ENCODE measurements at places on chromosomes 2 and 18. TPM values are rescaled to one million over a fixed set of nuclear protein-coding genes. Genes with fewer than 3 reads are reported as not detected.

- peak; percentile 93 for ATAC-seq
Measured at GRCh38 chr2:53104263-53104662, 663.3 kb upstream of the CHAC2 start.

DNA sequence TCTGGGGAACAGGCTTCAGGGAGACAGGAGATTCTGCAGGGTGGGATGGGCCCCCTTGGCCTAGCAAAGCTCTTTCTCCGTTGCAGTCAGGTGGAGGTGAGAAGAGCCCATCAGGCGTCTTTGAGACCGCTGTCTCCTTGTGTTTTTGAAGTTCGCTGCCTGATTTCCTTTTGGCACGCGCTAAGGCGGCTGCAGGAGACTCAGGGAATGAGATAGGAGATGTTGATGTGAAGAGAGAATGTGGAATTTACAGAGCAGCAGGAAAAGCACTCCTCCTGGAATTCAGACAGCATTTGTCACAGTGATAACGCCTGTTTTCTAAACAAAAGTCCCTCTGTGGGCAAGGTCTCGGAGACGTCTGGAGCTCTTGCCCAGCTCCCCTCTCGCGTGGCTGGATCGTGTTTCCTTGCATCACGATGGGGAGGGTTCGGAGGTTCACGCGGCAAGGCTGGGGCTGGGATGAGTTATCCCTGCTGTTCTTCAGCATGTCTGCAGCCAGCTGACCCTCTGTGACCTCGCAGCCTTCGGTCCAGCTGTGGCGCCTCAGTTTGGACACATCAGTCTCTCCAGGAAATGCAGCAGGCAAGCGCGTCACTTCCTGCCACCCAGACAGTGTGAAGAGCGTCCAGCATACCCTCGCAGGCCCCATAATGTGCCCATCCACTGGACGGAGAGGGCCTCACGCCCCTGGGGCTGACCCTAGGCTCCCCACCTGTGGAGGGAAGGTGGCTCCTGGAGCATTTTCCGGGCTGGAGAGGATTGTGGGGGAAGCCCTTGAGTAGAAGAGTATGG is 30.2 kb downstream of the GLI2 start:
- ATAC-seq, result peak; percentile 52

DNA sequence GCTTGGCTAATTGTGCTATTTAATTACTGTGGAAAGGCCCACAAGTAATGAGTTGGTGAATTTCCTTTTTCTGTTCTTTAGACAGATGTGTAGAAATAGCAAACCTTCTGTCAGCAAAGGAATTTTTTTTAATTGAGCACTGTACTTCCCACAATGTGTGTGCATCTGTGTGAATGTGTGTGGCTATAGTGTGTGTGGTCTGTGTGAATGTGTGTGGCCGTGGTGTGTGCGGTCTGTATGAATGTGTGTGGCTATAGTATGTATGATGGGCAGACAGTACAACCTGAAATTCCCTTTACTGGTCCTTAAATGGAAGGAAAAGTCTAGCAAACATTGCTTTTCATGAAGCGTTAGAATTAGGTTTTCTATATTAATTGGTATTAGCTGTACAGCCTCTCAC is 203.5 kb upstream of the TPO start:
- no peak for ATAC-seq

GRCh38 chr2:172375251-172375650 is 52.1 kb upstream of the ITGA6 start:
- no peak for ATAC-seq

The TMEM169 gene
- total RNA-seq, result 30.2 TPM

DNA sequence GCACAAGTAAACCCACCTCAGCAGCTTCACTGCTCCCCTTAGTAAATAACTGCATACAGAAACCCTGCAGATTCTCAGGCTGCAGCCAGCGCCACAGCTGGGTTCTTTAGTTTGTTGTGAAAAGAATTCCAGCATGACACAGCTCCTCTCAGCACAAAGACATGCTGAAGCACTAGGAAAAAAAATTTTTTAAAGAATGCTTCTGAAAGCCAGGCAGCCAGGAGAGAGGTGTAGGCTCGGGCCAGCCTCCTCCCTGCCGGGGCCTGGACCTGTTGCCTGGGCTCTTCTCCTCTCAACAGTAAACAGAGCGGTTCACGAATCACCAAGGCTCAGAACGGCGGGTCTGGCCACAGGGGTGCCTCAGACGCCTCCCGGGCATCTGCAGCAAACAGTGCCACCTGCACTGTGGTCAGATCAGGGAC is 95.7 kb upstream of the POU3F3 start:
- ATAC-seq, result peak; percentile 94

DNA sequence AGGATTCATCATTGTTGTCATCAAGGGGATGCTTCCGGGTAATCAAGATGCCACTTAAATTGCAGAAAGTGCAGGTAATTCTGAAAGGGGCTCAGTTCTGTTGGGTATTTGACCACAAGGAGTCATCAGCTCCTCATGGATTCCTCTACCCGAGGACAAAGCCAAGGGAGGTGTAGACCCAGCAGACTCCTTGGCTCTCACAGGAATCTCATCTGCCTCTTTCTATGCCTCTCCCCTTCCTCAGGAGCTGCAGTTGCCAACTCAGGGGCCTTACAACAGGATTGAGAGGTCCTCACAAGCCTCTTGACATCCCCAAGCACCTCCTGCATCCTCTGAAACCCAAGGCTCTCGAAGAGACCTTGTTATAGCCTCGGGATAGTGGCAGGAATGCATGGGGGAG is 44.0 kb downstream of the ITGB6 start:
- peak; percentile 16 for ATAC-seq

- no peak for ATAC-seq
Measured at GRCh38 chr2:238694136-238694755, 153.6 kb upstream of the TWIST2 start.

DNA sequence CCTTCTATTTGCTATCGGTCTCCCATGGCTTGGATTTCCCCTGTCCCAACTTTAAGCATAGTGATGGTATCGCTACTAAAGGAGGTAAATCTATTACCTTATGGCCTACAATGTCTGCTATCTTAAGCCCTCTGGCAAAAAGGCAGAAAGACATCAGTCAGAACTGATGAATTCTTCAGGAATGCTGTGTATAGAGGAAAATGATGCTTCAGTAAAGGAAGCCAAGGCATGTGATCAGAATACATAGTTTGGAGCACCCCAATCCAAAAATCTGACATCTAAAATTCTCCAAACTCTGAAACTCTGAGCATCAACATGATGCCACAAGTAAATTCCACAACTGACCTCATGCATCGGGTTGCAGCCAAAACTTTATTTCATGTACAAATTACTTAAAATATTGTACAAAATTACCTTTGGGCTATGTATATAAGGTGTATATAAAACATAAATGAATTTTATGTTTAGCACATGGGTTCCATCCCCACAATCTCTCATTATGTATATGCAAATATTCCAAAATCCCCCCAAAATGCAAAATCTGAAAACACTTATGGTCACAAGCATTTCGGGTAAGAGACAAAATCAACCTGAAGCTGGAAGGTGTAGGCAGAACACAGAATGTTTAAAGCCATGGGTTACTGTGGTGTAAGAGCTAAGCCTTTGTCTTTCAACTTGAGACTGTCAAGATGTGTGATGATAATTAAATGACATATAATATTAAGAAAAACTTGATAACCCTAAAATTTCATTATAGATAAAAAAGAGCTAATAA is 66.2 kb downstream of the CUL3 start:
- ATAC-seq, result no peak

The C1QL2 gene
- total RNA-seq, result not detected

DNA sequence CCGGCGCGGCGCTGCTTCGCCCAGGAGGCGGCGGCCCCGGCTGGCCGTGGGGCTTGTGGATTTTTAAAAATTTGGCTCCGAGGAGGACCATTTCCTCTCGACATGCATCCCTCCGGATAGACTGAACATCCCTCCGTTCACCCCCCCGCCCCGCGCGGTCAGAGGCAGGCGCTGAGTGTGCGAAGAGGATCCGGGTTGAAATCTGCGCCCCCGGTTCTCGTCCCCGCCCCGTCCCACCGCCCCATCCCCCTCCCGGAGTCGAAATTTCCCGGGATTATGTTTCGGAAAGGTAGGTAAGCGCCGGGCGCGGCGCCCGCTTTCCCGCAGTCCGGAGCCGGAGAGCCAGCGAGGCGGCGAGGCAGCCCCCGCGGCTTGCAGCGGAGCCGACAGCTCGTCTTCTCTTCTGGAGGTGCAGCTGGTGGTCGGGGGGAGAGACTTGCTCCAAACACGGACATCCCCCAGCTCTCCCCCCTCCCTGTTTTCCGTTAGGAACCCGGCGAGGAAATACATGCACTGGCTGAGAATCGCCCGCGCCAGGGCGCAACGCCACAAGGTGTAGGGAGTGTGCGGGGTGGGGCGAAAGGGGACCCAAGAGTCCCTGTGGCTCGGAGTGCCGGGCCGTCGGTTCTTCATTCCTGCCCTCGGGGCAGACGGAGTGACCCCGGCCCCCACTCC is at the start of gene PRKCE:
Gene PRKCE, plus strand, starts transcription at position 261 of the 675 bp plus-strand sequence.
- ATAC-seq, result peak; percentile 24

Measured in motor neuron (in vitro differentiated cells).